Left forelimb (tissue), 1 donor: ENCODE measurements at places on chromosomes 1 and 21.

GRCh38 chr21:46605767-46606426 is 1.0 kb upstream of the S100B start:
- no peak for DNase-seq

DNA sequence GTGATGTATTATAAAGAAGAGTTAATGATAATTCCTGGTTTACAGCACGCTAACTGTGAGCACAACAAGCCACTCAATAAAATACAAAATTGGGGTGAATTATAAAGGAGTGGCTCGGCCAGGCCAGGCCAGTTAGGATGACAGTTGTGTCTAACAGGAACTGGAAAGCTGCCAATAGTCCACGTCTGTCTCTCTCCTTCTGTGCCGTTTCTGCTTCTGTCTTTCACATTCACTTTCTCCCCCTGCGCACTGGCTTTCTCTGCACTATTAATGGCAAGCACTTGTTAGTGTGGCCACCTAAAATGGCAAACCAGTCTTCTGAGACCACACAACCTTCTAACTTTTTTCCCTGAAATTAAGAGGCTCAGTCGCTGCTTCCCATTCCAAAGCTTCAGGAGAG is 394.3 kb downstream of the NTNG1 start:
- no peak for DNase-seq

DNA sequence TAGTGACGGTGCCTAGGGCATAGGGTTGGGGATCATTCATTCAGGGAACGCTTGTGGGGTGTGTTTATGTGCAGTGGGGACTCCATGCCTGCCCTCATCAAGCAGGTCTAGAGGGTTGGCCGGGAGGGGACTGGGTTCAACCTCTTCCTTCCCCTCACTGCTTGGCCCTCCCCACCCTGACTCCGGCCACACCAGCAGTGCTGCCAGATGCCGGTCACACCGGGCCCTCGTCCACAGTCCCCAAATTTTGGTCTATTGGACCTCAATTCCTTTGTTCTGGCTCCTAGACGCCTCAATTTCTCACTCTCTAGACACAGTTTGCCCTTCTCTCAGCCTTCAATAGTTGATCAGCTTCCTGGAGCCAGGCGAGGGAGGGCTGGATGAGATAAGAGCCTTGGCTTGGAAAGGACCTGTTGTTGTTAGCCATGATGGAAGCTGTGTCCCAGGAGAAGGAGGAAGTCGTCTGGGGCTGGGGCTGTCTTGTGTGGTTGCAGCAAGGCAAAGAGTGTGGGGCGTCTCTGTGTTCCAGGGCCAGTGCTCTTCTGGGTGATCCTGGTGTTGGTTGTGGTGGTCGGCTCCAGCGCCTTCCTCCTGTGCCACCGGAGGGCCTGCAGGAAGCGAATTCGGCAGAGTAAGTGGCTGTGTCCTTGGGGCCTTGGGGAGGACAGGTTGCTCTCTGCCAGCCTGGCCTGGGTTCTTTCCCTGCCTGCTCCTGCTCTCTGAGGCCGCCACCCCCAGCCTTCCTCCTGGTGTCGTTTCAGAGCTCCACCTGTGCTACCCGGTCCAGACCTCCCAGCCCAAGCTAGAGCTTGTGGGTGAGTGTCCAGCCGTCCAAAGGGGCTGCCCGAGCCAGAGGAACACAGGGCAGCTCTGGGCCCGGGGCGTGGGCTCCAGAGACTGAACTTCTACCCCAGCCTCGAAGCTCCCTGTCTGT is 41.1 kb upstream of the TNFRSF1B start:
- DNase-seq, result no peak

- DNase-seq, result no peak
These were observed 28.1 kb downstream of the SLC5A9 start for GRCh38 chr1:48250572-48250971.

DNA sequence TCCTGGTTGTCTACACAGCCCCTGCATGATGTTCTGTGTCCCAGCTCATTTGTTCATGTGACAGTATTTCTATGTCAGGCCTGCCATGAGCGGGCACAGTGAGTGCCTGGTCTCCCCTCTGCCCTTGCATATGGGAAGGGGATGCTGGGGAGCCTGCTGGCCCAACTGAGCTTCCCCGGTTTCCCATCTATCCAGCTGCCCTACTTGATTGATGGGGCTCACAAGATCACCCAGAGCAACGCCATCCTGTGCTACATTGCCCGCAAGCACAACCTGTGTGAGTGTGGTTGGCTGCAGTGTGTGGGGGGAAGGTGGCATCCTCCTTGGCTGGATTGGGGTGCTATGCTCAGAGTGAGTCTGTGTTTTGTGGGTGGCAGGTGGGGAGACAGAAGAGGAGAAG is 1.5 kb downstream of the GSTM4 start:
- no peak for DNase-seq

- DNase-seq, result no peak
These were observed 24.0 kb downstream of the PLA2G5 start for GRCh38 chr1:20093940-20094391.

DNA sequence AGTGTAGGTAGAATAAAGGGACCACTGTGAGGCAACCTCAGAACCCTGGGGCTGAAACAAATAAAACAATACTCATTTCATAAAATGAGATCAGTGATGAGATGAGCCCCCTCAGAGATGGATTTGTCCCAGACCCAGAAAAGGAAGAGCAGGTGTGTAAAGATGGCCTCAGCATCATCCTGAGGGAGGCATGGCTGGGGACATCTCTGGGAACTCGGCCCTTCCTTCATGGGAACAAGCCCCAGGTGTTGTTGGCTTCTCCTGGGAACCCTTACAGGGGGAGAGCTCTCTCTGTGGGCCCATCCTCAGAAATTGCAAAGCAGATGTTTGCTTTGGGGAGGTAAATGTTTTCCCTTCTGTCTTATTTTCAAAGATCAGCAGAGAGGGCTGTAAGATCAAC is 133.2 kb upstream of the USP24 start:
- no peak for DNase-seq

DNA sequence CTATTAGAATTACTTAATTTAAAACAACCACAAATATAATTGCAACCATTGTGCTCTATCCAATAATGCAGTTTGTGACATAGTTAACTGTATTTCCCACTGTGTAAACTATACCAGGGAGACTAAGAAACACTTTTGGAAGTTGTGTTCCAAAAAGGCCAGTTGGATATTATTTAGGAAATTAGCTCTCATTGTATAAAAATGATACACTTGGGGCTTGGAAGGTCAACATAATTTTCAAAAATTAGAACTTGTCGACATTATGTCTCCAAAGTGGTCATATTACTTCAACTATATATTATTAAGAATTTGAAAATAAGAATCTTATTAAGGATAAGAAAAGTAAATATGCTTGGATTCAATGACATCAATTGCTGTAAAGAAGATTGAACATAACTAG is 876.6 kb downstream of the MRPL39 start:
- DNase-seq, result no peak

DNA sequence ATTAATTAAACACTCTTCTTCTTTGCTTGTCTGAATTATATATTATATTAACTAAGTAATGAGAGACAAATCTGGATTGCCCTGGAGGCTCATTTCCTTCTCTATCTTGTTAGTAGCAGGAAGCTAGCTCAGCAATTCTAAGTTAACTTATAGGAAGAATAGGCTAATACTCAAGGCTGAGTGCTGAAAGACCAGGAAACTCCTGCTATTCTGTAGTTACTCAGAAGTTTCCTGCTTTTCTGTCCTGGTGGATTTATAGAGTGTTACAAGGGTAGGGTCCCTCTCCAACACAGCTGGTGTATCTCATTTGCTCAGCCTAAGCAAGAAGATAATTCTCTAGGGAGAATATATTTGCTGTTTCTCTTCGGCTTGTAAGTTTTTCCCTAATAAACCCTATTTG is 29.2 kb downstream of the HSPA13 start:
- DNase-seq, result no peak

- DNase-seq, result no peak
These were observed 68.5 kb upstream of the ZBTB18 start for GRCh38 chr1:243982447-243983018.

DNA sequence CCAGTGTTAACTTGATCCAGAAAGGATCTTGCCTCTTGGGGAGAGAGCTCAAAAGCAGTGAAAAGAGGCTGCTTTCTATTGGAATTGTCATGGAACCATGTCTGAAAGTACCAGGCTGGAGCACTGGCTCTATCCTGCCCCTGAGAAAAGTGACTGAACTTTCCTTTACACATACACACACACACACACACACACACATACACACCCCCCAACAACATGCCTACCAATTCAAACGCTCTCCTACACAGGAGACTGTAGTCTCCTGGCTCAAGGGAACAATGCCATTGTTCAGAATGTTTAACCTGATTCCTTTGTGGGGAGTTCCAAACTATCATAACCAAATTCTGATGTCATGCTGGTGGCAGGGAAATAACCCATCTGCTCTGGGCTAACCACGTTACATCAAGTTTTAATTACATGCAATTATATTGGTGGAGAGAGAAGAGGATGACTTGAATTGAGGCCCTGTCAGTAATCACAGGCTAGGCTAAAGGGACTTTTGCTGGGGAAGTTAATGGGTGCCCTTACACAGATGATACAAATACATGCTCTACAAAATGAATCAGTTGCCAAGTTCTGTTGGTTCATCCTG is 52.3 kb upstream of the DUSP10 start:
- DNase-seq, result no peak

- no peak for DNase-seq
These were observed 642 bp upstream of the CREG1 start for GRCh38 chr1:167554028-167554779.

DNA sequence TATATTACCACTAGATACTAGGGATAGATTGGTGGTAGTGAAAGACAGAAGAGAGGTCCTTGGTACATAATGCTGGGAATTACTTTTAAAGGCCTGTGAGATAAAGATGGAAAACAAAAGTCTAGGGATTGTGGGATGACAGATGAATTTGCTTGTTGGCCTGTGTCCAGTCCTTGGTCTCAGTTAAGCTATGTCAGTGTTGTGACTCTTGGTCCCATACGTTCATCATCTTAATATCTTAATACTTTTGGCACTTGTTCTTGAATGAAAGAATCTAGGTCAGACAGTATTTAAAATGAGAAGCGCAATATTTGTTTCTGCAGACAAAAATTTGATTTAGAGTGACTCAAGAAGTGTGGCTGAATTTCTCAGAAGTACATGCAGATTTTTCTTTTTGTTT is 7.6 kb downstream of the RPL5 start:
- DNase-seq, result no peak

- DNase-seq, result no peak
These were observed 159.9 kb downstream of the ACTL8 start for GRCh38 chr1:17914987-17915386.

DNA sequence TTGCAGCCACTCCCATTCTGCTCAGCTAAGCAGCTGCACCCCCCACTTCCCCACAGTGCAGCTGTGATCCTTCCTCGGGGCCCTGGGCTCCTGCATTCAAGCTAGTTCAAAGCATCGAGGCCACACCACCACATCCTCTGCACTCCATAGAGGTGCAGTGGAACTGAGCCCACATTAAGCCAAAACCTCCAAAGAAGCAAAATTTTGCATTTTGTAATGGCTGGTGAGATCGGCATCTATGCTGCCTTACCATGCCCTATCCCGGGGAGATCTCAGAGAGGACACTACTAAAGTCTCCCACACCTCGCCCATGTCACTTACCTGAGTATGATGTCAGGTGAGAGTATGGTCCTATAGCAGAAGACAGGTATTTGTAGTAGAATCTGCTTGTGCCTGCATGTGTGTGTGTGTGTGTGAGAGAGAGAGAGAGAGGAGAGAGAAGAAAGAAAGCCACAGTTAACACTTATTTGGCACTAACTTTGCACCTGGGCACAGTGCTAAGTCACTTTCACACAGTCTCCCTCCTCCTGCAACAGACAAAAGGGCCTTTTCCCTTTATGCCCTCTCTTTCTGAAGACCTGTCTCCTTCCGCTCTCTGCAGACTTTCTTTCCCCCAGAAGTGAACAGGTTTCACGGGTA is 89.8 kb downstream of the KIF14 start:
- DNase-seq, result no peak

- DNase-seq, result peak; percentile 67
These were observed 35.5 kb downstream of the CACHD1 start for GRCh38 chr1:64505232-64505943.

- no peak for DNase-seq
These were observed 25.8 kb upstream of the ZNF648 start for GRCh38 chr1:182087304-182087703.

DNA sequence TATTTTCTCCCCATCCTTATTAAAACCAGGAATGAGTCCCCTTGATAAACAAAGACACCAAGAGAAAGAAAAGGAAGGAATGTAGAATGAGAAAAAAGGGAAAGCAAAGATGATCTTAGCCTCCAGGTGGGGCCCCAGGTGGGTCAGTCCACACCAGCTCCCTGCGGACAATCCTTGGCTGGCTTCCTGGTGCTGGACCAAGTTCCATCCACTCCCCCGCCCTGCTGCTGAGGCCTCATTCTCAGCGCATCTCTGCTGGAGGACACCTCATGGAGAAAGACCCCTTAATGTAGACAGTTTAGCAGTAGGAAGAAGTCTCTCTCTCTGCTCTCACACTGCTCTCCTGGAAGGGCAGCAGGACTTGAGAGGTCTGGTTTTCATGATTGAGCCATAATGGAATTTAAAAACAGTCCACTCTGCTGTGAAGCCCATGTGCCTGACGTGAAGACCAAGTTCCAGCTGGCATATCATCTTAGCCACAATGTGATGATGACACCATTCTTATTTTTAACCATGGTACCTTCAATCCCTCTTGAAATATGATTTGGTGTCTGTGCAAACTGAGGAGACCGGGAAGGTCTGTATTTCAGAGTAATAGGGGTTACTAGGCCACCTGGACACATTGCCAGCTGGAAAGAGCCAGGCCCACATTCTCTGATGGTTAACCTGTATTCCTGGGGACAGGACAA is 83.1 kb downstream of the WLS start:
- DNase-seq, result no peak

- DNase-seq, result no peak
These were observed 147.9 kb upstream of the JUN start for GRCh38 chr1:58931756-58932155.

DNA sequence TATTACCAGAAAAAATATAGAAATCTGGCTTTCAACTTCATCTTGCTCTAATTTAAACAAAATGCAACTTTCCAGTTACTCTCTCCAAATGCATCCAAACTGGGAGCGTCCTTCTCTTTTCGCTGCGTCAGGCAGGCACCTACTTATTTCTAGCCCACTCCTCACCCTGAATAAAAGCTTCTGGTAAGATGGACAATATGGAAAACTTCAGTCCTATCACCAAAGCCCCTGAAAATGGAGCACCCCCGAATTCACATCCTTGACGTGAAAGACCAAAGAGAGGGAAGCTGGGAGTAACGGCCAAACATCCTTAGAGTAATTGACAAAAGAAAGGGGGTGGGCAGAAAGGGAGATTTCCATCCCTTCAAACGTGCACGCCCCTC is 5.5 kb upstream of the PROX1 start:
- no peak for DNase-seq

DNA sequence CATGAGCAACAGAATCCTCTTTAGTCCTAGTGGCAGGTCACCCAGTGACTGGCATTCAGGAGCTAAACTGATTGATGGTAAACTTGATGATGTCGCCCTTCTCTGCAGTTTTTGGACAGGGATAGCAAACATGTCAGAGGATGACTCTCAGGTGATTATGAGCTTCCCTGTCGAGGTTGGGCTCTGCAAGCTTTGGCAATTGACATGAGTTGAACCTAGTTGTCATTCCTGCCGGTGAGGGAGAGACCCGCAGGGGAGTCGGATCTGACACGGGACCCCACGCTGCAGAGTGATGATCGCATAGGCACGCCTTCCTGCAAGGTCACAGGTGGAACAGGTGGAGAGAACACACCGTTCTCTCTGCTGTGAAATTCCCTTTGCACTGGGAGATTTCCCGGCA is 438.0 kb upstream of the VAMP3 start:
- DNase-seq, result no peak

- no peak for DNase-seq
These were observed 17.7 kb downstream of the METTL13 start for GRCh38 chr1:171799166-171799565.
